ENCODE measurements at places on chromosomes 16 and 17.

DNA sequence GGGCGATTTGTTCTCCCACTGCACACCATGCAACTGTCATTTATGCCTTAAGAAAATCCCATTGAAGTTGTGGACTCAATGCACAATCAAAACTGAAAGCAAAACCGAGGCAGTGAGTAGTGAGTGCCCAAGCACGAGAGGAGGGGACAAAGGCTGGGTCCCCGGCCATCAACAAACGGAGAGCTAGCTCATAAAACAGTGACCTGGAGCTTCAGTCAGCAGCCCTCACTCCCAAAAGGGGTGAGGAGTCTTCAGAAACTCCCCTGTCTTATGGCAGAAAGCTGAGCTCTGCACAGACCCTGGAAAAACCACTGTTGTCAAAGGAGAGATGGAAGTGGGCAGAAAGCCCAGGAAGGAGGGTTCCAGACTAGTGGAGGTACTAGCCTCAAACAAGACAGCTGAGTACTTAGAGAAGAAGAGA, 96.9 kb downstream of the ADCY9 start:
- DNase-seq, result no peak

DNA sequence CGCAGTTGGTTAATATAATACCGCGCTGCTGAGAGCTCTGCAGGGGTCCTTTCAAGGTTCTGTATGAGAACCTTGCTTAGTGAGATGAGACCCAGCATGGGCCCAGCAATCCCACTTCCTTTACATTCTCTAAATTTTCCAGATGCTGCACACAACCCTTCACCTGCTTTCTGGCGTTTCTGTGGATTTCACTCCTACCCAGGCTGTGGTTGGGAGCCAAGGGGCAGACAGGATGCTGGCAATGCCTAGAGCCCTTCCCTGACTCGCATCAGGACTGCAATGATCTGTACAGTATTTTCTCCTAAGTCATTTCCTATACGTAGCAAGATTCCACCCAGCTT, 10.1 kb upstream of the PIPOX start:
- DNase-seq, result no peak

- DNase-seq, result no peak
Measured at GRCh38 chr16:87432330-87432915, 40.3 kb downstream of the MAP1LC3B start.

- no peak for DNase-seq
Measured at GRCh38 chr17:78996781-78997201, 12.8 kb downstream of the CANT1 start.

- DNase-seq, result no peak
Measured at GRCh38 chr16:25172831-25173230, 43.9 kb upstream of the AQP8 start.

GRCh38 chr16:83685615-83686165, 122.1 kb upstream of the HSBP1 start:
- DNase-seq, result no peak

DNA sequence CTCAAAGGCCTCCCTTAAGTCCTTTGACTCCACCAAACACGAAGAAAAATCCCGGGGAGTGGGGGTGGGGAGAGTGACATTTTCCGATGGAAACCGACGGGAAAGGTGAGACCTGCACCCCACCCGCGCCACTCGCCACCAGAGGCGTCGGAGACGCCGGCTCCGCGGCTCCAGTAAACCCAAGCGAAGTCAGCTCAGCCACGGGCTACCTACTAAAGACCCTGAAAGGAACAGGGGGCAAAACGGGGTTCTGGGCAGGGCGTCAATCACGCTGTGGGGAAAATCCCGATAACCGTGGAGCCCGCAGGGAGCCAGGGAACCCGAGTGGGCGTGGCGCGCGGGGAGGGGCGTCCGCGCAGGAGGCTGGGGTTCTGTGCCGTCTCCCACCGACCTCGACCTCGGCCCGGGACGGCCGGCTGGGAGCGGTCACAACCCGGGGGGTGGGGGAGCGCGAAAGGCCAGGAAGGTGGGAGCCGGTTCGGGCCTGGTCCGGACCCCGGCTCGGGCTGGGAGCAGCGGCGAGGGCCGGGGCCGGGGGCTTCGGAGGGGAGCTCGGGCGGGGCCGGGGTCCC, 565 bp downstream of the WDR45B start:
- peak; percentile 9 for DNase-seq

- DNase-seq, result no peak
Measured at GRCh38 chr17:385178-385835, 32.7 kb upstream of the RPH3AL start.

DNA sequence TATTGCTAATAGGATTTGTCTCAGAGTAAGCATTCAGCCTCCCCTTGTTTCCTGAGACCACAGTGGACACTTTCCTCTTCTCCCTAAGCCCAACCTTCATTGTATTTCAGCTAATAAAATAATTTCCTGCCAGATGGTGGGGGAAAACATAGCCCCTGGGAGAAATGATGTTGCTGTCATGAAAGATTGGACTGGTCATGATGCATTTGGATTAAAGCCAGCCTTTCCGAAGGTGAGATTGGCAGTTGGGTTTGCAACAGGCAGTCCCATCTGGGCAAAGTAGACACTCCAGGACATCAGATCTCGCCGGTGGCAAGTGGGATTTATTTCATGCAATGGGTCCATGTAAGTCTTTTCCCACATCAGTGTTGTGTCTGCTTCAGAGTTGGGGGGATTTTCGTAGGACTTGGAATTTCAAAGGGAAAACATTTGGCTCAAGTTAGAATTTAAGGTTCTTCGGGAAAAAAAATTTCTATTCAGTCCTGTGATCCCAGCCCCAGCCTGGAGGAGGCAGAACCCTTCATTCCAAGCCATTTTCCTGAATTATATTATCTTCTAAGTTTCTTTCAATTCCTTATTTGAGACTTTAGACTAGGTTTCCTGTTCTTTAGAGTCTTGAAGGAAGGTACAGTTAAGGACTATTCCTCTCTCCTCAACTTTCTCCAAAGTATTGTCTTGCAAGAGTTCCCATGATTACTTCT, 391.7 kb downstream of the XYLT1 start:
- no peak for DNase-seq

DNA sequence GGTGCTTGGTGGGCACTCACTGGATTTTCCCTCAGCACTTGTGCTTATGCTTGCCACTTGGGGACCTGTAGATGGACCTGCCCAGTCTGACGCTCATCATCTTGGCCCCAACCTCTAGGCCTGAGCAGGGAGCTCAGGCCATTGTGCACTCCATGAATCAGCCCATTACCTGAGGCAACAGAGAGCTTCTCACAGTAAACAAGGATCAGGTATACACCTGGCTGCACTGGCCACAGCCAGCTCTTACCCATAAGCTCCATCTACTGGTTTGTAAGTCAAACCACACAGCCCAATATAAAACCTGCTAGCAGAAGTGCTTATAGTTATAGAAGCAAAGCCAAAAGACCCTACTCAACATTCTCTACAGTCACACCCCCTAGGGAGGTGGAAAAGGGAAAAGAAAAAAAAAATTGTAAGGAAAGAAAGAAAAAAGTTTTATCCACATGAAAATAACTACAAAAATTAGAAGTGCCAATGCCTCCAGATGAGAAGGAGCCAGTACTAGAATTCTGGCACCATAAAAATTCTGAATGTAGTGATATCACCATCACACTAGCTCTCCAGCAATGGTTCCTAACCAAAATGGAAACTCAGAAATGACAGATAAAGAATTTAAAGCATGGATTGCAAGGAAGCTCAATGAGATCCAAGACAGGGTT, 87.8 kb upstream of the CDH5 start:
- no peak for DNase-seq

GRCh38 chr17:63956296-63956920, 16.3 kb downstream of the SCN4A start:
- DNase-seq, result no peak

GRCh38 chr16:8735574-8735973, 61.2 kb downstream of the ABAT start:
- DNase-seq, result no peak

Data from stimulated activated CD8-positive, alpha-beta memory T cell treated with anti-CD3 and anti-CD28 coated beads, Interleukin-7, amount 100 ng/mL, for 1 hour (primary cell).